ENCODE measurements at places on chromosomes 12 and 14.

GRCh38 chr12:114967151-114967550, 283.2 kb upstream of the TBX3 start:
- no peak for DNase-seq

DNA sequence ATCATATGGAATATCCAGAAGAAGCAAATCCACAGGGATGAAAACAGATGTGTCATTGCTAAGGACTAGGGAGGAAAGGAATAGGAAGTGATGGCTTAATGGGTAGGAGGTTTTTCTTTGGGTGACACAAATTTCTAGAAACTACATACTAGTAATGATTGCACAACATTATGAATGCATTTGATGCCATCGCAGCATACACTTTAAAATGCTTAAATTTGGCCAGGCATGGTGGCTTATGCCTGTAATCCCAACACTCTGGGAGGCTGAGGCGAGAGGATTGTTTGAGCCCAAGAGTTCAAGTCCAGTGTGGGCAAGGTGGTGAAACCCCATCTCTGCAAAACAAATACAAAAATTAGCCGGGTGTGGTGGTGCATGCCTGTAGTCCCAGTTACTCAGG, 1370.8 kb downstream of the AACS start:
- DNase-seq, result no peak

DNA sequence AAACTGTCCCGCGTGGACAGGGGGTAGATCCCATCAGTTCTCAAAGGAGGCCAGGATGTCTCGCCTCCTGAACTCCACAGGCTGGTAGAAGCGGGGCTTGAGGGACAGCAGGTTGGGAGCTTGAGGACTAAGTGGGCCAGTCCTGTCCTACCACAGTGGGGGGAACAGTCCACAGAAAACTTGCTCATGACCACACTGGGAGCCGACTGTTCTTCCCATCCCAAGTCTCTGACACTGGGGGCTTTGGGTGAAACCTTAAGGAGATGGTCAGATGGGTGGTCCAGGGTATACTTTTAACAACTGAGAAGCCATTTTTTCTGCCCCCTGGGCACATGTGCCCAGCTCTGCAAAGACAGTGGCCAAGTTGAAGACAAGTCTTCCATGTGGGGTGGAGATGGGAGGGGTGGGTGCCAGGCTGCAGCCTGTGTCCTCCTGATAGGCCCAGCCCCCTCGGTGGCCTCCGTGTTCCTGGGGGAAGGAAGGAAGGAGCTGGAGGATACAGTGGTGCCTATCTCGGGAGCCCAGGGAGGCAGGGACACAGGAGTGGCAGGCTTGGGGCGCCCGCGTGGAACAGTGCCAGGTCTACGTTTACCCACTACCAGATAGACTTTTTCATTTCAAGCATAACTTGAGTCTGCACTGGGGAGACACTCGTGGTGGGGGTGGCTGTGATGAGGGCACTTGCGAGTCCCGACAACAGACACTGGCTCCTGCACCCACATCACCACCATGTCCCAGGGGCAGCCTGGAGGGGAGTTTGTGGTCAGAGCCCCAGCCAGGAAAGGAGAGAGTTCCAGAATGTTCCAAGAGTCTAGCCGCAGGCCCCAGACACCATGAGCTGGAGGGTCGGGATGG, 14.7 kb downstream of the RHOF start:
- DNase-seq, result no peak

- DNase-seq, result no peak
These were observed 45.9 kb downstream of the VWF start for GRCh38 chr12:6078398-6079096.

GRCh38 chr12:47302111-47302671, 222.4 kb upstream of the AMIGO2 start:
- DNase-seq, result no peak

GRCh38 chr12:124888260-124888659, 24.6 kb upstream of the SCARB1 start:
- DNase-seq, result no peak

GRCh38 chr14:103315351-103315911, 18.6 kb upstream of the EIF5 start:
- no peak for DNase-seq

DNA sequence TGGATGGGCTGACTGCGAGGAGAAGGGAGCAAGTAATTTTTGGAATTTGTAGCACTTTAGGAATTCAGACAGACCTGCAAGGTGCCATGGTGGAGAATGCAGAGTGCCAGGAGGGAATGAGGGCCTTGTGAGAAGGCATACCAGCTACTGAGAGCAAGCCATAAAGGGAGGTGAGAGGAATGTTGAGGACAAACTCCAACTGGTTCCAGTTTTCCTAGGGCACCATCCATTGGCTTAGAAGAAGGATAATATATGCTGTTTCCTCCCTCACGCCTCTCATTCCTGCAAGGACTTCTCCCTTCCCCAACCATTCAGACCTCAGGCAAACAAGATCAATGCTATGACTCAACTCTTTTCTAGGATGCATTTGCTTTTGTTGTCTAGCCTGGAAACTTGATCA, 11.2 kb upstream of the DAAM1 start:
- DNase-seq, result no peak

- no peak for DNase-seq
These were observed 76.4 kb upstream of the DICER1 start for GRCh38 chr14:95233702-95234241.

DNA sequence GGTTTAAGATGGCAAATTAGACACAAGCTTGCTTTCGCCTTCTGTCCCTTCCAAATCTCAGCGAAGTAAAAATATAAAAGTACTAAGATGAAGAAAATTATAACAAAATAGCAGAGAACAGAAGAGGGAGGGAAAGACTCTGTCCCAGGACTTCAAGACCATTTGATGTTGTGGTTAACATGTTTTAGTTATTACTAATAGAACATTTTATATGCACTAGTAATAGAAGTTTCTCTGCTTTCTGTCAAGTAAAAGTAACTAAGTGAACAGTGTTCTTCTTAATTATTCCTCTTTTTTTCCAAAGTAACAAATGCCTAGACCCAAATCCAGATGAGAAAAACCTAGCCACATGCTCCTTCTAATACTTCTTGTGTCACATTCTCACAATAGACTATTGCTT, 85.1 kb upstream of the DAAM1 start:
- no peak for DNase-seq

- DNase-seq, result no peak
These were observed 68.1 kb upstream of the OTOGL start for GRCh38 chr12:80031229-80031628.

- no peak for DNase-seq
These were observed 152.1 kb downstream of the SLC8A3 start for GRCh38 chr14:70036665-70037064.

- DNase-seq, result no peak
These were observed 72.3 kb downstream of the PTPN21 start for GRCh38 chr14:88482524-88482923.

DNA sequence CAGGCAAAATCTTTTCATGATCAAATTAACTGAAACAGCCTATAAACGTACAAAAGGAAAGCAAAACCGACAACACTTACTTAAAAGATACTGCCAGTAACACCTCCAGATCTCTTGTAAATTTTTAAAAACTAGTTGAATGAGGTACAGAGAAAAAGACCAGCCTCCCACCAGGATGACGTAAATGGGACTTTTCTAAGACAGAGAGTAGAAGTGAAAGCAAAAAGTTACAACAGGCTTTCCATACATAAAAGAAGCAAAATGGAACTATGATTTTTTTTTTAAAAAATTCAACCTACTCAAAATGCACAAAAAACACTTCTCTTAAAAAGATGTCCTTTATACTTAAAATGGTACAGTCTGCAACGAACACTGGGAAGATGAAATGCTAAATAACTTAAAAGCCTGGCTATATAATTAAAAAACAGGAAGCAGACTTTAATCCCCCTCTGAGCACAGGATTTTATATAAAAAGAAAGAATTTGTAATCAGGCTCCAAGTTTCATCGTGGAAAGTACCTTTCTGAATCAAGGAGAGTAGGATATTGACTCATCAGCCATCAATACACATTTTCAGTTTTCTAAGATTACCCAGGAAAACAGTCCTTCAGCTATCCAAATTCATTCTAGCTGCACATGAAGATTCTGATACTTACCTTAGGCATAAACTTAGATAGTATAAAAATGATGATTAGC, 14.2 kb upstream of the MYO1A start:
- DNase-seq, result no peak

DNA sequence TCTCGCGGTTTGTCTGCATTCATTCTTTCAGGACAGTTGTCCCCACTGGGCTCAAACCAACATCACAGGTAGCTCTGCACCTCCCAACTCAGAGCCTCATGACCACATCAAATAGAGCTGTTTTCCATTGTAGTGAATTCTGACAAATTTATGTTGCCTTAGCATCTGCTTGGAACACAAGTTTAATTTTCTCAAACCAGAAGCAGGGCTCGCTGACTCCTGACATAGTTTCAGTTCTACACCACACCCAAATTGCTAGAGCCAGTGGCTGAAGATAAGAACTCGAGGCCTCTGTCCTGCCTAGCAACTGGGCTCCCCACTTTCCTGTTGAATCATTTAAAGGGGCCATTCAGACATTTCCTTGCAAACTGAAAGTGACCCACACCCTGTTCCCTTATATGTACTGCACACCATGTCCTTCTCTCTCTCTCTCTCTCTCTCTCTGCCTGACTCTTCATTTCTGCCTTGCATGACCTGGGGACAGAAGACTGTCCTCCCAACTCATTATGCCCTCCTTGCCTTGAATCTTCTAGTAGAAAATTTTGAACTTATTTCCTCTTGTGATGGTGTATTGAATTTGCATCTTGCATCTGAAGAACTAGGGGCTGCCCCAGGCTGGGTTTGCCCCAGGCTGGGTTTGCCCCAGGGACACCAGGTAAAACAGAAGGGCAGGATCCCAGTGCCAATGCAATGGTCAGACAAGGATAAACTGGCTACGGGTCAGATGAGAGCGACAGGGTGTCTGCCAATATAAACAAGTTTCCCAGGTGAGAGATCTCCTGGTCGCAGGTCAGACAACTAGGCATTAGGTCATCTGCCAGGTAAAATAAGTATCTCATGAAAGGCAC, 9.7 kb upstream of the WSCD2 start:
- no peak for DNase-seq

- DNase-seq, result no peak
These were observed 85.7 kb downstream of the SPPL3 start for GRCh38 chr12:120818416-120818815.

DNA sequence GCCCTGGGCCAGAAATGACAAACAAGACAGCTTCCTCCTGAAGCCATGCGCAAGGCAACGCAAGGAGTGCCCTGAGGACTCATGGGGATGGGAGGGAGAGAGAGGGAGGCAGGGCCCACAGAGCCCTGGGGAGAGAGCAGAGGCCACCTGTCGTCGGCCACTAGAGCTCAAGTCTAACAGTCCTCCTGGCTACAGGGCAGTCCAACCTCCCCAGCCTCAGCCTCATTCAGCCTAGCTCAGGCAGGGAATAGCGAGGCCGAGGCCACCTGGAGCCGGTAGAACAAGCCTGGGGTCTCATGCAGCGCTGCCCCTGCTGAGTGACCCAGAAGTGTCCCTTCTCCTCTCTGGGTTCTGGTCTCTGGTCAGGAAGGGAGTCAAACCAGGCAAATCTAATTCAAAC, 69.5 kb downstream of the BCL11B start:
- DNase-seq, result no peak

DNA sequence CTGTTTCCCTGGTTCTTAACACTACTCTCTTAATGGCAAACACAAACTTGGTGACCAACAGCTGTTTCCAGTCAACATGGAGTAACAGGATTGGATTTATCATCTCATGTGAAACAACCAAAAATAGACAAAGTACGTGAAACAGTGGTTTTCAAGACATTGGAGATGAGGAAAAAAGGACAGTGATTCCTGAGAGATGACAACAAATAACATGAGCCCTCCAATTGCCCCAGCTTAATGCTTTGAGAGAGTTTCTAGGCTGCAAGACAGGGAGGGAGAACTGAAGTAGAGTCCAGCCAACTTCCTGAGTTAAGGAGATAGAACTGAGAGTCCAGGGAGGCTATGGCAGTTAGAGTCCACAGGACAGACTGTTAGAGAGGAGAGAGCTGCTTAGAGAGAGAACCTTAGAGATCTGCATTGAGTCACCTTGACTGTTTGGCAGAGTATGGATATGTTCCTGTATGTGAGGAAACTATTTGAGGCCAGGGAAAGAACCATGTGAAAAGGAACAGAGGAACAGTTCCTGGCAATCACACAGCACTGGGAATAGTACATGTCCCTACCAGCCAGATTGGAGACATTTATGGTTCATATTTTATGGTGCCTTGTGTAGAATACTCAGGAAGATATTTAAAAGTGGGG, 106.4 kb downstream of the PCNX1 start:
- no peak for DNase-seq

DNA sequence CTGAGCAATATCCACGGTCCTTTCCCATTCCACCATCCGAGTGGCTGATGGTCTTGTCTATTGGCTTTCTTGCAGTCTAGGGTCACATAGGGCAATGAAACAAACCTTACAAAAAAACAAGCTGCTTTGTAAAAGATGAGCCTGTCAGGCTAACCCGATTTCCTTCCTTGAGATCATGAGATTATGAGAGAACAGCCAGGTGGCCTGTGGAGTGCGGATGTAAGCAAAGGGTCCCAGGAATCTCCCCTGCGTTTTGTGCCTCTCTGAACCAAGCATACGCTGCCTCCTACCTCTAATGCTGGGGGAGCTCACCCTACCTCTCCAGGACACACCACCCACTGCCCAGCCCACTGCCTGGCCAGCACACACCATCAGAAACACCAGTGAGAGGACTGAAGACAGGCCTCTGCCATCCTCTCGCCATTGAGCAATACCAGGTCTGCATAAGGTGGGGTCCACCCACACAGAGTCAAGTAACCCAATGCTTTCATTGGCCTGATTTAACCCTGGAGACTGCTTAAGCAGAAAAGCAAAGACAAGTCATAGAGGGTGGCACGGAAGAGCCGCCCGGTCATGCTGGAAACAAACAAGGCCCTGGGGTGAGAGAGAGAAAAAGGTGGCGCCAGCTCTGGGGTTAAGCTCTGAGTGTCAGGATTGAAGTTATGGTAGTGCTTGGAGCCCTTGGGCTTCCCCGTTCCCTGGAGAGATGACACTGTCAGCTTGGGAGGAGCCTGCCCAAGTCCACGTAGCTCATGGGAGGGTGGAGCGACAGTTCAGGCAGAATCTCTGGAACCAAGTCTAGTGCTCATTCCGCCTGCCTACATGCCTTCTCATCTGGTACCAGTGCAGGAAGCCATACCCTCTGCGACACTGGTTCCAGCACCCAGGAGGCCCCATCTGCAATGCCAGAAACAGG, 46.6 kb downstream of the CALM1 start:
- no peak for DNase-seq

- DNase-seq, result peak; percentile 78
These were observed 5.0 kb upstream of the MMP19 start for GRCh38 chr12:55847603-55848291.

- peak; percentile 31 for DNase-seq
These were observed 29.0 kb downstream of the ATF7IP start for GRCh38 chr12:14394317-14395073.

DNA sequence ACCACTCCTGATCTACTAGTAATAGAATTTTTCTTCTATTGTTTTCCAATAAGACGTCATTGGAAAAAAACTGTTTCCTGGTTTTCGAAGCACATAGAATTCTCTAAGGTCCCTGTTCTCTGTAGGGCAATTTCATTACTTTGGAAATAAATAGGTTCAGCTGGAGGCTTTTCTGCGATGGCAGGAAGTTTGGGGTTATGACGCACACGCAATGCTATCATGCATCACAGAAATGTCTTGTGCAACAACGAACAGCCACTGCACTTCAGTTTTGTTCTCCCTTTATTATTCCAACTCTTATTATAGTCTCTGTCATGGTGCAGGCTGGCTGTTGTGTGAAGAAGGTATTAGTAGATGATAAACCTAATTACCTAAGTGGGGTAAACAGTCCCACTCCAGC, 59.0 kb downstream of the KCNK10 start:
- no peak for DNase-seq

- no peak for DNase-seq
These were observed 106.3 kb downstream of the ST8SIA1 start for GRCh38 chr12:22228022-22228875.

- DNase-seq, result no peak
These were observed 966.2 kb upstream of the TMEM132C start for GRCh38 chr12:127300753-127301152.

All from kidney epithelial cell (primary cell).